Activated CD4-positive, alpha-beta T cell treated with anti-CD3 and anti-CD28 coated beads, Interleukin-2, amount 10 ng/mL, durations not matched to agents 24 days and 14 days (primary cell): ENCODE measurements at places on chromosomes 2 and 18.
A peak's percentile ranks its signal among the peaks of the same experiment; 100 is the strongest.

DNA sequence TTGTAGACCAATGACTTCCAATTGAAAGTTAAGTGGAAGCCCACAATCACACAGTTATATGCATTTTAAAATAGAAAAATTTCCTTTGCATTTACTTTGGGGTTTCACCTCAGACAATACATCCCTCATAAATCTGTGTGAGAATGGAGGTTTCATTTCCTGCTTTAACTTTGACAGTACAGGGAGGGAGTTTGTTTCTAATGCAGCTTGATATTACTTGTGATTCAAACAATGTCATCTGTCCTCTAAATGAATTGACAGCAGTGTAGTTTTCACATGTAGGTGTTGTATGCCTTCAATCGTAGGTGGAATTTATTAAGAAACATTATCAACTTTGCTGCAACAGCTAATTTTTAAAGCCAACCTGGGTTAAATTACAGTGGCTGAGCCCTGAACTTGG, 75.2 kb downstream of the TMEFF2 start:
- DNase-seq: no peak

GRCh38 chr2:60934165-60934722, 52.9 kb downstream of the REL start:
- no peak for DNase-seq

DNA sequence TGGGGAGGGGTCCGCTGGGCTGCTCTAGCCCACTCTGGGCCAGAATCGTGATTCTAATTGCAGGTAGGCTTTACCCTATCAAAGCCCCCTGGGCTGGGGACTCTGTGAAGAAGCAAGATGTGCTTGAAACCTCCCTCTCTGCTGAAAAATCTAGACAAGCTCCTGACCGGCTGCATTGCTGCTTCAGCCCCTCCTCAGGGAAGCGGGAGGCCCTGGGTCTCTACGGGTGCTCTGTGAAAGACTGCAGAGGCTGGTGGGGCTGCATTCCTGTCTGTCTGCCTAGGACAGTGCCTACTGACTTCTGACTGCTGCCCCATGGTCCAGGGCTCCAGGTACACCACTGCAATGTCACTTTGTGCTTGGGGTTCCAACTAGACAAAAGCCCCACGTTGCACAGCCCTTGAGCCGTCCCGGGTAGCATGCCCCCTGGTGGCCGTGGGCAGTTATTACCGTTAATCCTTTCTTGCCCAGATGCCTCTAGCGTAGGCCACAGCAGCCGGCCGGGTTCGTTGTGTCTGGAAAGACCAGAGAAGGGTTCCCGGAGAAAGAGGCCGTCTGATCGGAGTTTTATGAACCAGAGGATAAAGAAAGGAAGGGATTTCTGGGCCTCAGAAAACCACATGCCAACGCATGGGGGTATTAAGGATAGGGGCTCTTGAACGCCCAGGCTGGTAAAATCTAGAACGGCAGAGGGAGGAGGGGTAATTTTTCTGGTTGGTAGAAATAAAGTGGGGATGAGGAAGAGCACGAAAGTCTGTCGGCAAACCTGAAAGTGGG, 15.9 kb upstream of the C1QL2 start:
- peak; percentile 82 for DNase-seq

GRCh38 chr18:58087928-58088690, 44.1 kb downstream of the NEDD4L start:
- no peak for DNase-seq

GRCh38 chr18:36327352-36328316, 30.1 kb downstream of the FHOD3 start:
- DNase-seq: no peak

DNA sequence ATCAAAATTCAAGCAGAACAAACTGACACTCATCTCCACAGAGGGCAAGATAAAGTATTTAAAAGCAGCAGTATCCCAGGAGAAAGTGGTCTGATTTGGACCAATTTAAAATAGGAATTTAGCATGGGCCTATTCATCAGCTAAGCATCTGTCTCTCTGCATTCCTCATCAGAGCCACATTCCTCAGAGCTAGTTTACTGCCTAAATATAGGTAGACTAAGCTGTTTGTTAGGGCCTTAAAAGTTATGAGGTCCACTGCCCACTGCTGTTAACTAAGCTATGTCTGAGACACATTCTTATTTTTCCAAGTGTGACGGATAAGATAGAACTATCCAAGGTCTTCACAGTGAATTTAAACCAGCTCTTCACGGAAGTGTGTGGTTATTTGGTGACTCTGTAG, 17.6 kb downstream of the NEB start:
- DNase-seq: no peak

GRCh38 chr2:196516564-196516963, 123.0 kb upstream of the CCDC150 start:
- DNase-seq: peak; percentile 6

DNA sequence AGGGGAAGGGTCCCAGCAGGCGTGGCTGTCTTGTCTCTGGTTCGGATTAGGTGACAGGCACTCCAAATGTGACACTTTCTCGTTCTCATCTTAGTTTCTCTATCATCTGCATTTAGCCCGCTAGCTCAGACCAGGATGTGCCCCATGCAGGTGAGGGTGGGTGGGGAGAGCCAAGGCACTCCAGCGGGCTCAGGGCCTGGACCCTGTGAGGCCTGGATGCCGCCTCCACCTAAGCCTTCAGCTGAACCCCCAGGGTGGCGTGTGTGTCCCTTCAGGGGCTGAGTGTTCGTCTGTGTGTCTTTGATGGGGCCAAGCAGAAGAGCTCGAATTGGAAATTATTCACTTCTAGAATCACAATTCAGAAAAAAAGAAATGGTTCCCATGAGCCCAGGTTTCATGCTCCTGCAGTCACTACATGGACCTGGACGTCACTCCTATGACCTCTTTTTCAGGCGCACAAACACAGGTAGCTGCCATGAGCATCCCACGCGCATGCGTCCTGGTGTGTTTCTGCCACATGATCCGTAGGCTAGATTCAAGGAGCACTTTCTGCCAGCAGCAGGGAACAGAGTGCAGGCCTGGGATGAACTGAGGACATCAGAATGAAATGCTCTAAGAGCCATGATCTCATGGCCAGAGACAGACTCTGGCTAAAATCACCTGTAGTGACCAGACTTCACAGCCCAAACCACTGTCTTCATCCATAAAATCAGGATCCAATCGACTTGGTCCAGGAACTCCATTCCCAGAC, 25.8 kb downstream of the CIDEA start:
- DNase-seq: no peak

- no peak for DNase-seq
These were observed 16.4 kb downstream of the KCNIP3 start for GRCh38 chr2:95313296-95314131.

GRCh38 chr2:196537311-196537710, 102.2 kb upstream of the CCDC150 start:
- DNase-seq: peak; percentile 48

DNA sequence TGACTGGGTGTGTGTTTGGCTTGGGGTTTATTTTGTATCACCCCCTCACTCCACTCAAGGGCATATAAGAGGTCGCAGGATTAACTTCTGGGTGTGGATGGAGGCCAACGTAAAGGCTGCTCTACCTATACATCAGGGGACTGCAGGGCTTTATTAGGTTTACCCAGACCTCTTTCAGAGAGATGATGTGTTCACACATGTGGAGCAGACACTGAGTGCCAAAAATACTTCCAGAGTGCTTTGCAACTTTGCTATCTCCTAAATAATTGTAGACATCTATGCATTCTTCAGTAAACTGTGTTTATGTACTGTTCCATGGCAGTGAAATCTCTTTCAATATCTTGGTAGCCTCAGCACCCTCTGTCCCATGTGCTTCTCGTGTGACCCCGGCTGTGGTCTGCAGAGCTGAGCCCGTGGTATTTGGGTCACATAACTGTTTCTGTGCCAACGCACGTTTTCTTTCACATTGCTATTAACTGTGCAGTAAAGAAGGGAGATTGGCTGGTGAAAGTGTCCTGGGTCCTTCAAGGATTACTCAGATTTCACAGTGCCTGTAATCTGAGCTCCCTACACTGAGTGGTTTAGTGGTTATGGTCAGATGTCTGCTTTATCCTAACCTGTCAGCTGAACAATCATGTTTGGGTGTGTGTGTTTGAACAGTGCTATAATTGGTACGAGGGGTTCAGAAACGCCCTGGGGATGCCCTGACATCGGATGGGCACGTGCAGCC, 208.1 kb downstream of the VAPA start:
- no peak for DNase-seq

- peak; percentile 17 for DNase-seq
These were observed 371.8 kb upstream of the HS6ST1 start for GRCh38 chr2:128690431-128690830.
